ENCODE measurements at places on chromosomes 4 and X. TPM values are rescaled to one million over a fixed set of nuclear protein-coding genes. Genes with fewer than 3 reads are reported as not detected.

Gene UPF3B
- total RNA-seq: 20.7 TPM

Gene CXCL10
- total RNA-seq: 0.44 TPM

- DNase-seq: no peak
Observed at GRCh38 chrX:24982306-24982965, 33.3 kb downstream of the ARX start.

- DNase-seq: no peak
Observed at GRCh38 chr4:3403348-3403906, 38.3 kb upstream of the HGFAC start.

DNA sequence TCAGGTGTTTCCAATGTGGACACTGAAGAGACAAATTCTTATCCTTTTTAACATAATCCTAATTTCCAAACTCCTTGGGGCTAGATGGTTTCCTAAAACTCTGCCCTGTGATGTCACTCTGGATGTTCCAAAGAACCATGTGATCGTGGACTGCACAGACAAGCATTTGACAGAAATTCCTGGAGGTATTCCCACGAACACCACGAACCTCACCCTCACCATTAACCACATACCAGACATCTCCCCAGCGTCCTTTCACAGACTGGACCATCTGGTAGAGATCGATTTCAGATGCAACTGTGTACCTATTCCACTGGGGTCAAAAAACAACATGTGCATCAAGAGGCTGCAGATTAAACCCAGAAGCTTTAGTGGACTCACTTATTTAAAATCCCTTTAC is 18.6 kb downstream of the TLR7 start:
- DNase-seq: no peak

GRCh38 chr4:56650262-56651055 is 30.6 kb downstream of the HOPX start:
- DNase-seq: no peak
